ENCODE measurements at places on chromosomes 7 and 10.
A peak's percentile ranks its signal among the peaks of the same experiment; 100 is the strongest.

DNA sequence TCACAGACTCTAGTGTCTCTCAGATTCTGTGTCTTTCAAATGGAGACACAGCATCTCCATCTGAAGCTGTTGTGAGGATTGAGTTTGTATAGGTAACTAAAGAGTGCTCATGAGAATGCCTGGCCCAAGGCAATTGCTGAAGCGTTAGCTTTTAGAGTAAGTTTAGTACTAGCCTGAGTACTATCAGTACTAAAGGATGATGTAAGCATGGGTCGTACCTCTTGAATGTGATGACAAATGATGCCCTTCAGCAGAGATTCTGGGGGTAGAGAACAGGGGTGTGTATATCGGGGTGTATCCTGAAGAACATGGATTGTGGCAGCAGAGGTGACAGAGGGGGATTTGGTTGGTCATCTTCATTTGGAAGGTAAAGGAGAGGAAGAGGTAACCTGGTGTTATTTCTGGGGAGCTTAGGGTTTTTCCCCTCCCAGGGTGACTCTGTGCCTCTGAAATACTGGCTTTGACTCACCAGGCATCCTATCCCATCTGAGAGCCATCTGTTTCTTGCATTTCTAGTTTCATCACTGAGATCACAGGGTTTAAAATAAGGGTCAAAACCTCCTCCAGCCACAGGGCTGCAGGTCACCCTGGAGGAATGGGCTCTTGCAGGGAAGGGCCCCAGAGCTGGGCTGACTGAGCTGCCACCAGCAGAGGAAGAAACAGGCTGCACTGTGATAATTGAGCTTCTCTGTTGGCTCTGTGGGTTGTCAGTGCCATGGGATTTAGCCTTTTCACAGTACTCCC, 756.0 kb downstream of the KCNMA1 start:
- no peak for DNase-seq

DNA sequence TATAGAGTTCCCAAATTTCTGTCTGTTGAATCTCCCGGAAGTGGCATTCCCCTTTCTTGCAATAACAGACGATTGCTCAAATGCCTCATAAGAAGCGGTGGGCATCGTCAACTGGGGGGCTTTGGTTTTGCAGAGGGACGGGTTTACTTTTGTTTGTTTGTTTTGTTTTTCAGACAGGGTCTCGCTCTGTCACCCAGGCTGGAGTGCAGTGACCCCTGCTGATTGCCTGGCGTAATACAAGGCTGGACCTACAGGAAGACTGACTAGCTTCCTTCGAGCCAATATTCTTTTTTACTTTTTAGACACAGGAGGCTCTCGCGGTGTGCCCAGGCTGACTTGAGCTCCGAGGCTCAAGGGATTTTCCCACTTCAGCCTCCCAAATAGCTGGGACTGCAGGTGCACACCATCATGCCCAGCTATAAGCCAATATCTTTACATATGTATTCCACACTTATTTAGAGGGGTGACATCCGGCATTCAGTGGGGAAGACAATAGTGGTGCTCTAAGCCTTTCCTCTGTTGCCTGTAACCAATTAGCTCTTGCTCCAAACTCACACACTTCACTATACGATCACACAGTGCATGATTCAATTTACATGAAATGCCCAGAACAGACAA, 58.1 kb downstream of the FHIP2A start:
- peak; percentile 23 for DNase-seq

GRCh38 chr7:131056007-131056406, 271.7 kb upstream of the MKLN1 start:
- no peak for DNase-seq

- no peak for DNase-seq
Observed at GRCh38 chr10:30734901-30735300, 105.3 kb upstream of the LYZL2 start.

DNA sequence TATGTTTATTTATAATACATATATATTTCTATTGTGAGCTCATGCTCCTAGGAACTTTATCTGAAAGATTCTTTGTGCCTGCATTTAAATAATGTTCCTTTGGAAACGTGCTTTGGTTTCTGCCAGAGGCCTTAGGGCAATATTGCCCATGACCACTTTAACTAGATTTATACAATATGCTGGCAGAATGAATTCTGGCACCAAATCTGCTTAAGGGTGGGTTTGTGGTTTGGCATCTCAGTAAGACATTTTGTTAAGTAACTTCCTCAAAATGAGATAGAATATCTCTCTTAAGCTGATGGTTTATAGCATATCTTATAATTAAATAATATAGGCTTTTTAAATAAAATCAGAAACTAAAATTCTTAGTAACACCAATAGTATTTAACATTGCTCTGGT, 252.9 kb downstream of the RNLS start:
- DNase-seq: no peak

- DNase-seq: no peak
Observed at GRCh38 chr10:103145860-103146466, 47.1 kb downstream of the NT5C2 start.

- DNase-seq: no peak
Observed at GRCh38 chr7:36045326-36045725, 107.7 kb upstream of the EEPD1 start.

GRCh38 chr7:36272211-36272566, 117.5 kb upstream of the ANLN start:
- no peak for DNase-seq

DNA sequence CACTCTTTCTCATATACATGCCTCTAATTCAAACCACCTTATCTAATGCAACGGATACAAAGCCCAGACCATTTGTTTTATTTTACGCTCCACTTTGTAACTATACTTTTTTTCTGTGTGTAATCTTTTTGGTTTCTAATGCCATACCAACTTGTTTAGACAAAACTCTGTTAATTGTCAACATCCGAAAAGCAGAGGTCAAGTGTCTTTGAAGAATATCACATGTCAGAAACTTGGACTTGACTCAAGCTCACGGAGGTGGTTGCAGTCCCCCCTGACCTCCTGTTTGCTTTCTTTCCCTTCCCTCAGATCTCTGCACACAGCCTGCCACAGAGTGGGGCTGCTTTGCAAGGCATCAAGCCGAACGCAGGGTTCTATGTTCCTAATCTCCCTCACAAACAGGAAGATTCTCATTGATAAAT, 698.9 kb downstream of the PARD3 start:
- no peak for DNase-seq

DNA sequence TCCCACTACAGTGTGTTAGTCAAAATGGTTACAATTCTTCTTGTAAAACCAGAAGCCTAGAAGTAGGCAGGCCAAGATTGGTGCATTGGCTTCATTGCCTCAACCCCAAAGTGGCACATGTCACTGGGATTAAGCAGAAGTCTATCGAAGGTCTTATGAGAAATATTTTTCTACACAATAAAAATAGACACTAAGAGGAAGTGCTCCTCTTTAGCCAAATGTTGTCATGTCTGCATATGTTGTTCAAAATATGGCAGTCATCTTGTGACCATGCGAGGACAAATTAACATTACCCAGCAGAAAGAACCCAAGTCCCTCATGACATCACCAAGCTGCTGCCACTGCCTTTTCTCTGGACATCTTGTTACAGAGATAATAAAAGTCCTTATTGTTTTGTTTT, 6.3 kb upstream of the NSMCE4A start:
- DNase-seq: no peak

DNA sequence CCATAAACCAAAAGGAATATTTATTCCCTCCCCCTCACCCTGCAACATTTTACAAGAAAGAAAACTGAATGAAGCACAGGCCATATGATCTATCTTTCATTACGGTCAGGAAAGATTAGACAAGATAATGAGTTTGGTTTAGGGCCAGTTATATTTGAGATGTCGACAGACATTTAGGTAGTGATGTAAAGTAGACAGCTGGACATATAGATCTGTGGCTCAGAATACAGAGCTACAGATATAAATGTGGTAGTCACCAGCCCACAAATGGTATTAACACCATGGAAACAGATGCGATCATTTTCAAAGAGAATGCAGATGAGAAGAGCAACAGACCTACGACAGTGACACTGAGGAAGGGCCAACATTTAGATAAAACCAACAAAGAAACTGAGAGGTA, 142.5 kb downstream of the SRPK2 start:
- no peak for DNase-seq

- no peak for DNase-seq
Observed at GRCh38 chr10:67780759-67781538, 57.0 kb downstream of the DNAJC12 start.

GRCh38 chr7:55565681-55566080, 6.6 kb downstream of the VOPP1 start:
- DNase-seq: no peak

- peak; percentile 85 for DNase-seq
Observed at GRCh38 chr7:604001-604883, 84.6 kb upstream of the PDGFA start.

GRCh38 chr10:129883029-129883428, 81.0 kb downstream of the EBF3 start:
- no peak for DNase-seq

DNA sequence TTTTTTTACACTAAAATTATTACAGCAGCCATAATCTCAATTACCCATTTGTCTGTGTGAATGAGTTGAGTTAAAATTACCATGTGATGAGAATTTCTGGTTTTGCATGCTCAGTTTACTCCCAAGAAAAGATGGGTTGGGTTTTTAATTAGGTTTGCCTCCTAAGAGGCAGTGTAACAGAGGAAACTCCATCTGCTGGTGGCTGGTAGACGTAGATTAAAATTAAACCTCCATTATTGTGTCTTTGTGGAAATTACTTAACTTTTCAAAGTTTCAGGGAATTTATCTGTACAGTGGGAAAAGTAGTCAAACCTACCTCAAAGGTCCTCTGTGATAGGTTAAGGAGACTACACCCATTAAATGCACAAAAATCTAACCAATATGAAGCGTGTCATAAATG, 954.2 kb downstream of the PCDH15 start:
- DNase-seq: no peak

- DNase-seq: no peak
Observed at GRCh38 chr7:39317107-39317506, 249.1 kb upstream of the YAE1 start.

- DNase-seq: no peak
Observed at GRCh38 chr7:157271315-157271990, 65.4 kb upstream of the DNAJB6 start.

GRCh38 chr7:128799451-128799850, 7.7 kb downstream of the CCDC136 start:
- DNase-seq: no peak

DNA sequence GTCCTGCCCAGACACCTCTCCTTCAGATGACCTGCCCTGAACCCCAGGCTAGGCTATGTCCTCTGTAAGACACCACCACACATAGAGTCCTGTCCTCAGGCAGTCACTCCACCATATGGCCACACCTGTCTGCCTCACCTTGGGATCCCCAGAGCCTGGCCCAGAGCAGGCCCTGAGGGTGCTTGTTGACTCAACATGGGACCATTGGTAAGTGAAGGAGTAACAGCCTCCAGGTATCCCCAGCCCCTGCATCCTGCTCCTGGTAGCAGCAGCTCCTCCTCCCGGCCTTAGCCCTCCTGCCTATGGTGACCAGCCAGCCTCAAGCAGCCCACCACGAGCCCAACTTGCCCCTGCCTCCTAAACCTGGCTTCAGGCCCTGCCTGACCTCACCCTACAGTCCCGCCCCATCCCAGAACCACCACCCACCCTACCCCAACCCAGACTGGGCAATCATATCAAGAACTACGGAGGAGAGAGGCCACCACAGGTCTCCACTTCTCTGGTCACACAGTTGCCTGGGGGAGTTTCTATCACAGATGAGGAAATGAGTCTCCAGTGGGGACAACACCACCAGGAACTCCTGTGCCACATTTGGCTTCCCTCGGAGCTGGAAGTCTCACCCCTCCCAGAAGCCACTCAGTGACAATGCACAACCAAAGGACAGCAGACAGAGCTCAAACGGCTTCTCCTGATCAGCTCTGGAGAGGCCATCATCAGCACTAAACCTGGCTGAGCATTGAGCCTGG, 136.6 kb downstream of the GRID1 start:
- DNase-seq: no peak

- DNase-seq: no peak
Observed at GRCh38 chr10:118207470-118208007, 134.6 kb downstream of the FAM204A start.

DNA sequence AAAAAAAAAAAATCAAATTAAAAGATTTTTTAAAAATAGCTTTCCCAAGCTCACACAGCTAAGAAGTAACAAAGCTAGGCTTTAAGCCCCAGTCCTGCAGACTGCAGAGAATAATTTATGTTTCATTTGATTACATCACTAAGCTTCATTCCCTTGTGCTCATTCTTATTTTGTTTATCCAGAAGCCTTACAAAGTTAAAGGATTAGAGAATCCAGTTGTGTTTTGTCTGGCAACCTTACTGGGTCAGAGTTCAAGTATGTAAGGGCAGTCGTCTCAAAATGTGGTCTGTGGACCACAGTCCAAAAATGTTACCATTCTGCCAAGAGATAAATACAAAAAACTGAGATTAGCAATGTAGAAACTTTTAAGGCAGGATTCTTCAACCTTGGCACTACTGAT, 32.1 kb upstream of the EZH2 start:
- no peak for DNase-seq

GRCh38 chr7:113373863-113374262, 255.5 kb upstream of the SMIM30 start:
- no peak for DNase-seq

DNA sequence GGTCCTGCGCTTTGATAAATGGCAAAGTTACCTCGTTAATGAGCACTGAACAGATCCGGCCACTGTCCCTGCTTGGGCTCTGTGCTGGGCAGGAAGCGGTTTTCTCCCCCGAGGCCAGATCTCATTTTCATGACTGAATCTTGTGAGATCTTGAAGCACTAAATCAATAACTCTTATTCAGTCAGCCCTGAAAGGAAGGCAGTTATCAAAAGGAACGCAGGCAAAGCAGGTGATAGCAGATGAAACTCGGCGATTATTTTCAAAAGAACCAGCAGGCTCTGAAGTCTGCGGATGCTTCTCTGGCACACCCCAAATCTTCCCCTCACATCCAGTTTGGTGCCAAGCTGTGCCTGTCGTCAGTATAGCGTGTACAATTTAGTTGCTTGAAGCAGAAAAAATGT, 228.7 kb downstream of the BAMBI start:
- DNase-seq: no peak

DNA sequence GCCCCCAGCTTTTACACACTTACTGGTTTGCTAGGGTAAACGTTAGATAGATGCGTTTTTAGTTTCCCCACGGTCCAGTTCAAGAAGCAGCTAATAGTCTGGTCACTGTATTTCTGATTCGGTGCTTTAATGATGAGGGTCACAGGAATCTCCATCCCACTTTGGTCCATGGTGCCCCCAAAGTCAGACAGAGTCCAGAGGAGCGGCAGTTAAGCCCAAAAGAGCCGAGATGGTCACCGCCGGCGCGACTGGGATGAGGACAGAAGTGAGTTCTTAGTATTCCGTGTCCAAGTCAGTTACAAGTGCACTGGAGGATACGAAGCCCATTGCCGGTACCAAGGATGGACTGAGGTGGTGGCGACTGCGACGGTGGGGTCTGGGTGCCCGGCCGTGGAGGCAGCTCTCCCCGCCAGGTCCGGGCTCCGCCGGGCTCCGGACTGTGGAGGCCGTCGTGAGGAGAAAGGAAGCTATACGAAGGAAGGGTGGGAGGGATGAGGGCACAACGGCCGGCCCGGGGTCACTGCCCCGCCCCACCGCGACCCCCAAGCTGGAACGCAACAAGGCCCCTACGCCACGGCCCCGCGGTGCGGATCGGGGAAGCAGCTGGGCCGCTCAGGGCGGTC, 663 bp downstream of the HERPUD2 start:
- DNase-seq: no peak

- no peak for DNase-seq
Observed at GRCh38 chr10:78321500-78321899, 287.8 kb downstream of the RPS24 start.

- DNase-seq: no peak
Observed at GRCh38 chr10:103394180-103394579, 2.1 kb downstream of the ATP5MK start.
